ENCODE measurements at places on chromosomes 4 and X. TPM values are rescaled to one million over a fixed set of nuclear protein-coding genes. Genes with fewer than 3 reads are reported as not detected.

Gene XK
- not detected for total RNA-seq

Gene EXOC1L
- total RNA-seq = not detected

Gene PDLIM3
- 0.59 TPM for total RNA-seq

Gene CTAG1A
- total RNA-seq = not detected

Gene NUDT10
- total RNA-seq = 2.2 TPM

Gene CLNK
- total RNA-seq = not detected

Gene UGT2B15
- not detected for total RNA-seq

Gene IBSP
- total RNA-seq = not detected

Gene SLIT2
- 29.1 TPM for total RNA-seq

Gene ARHGAP6
- total RNA-seq = 29.7 TPM

Gene DCAF4L1
- under 0.01 TPM for total RNA-seq

Gene TDO2
- total RNA-seq = not detected
